NCI-H187 treated with DMSO at 0.1 percent for 48 hours (cell line): ENCODE measurements at places on chromosomes 3 and 15.
A peak's percentile ranks its signal among the peaks of the same experiment; 100 is the strongest.

GRCh38 chr3:122258757-122259371 is 66.2 kb upstream of the CSTA start:
- DNase-seq = peak; percentile 37

DNA sequence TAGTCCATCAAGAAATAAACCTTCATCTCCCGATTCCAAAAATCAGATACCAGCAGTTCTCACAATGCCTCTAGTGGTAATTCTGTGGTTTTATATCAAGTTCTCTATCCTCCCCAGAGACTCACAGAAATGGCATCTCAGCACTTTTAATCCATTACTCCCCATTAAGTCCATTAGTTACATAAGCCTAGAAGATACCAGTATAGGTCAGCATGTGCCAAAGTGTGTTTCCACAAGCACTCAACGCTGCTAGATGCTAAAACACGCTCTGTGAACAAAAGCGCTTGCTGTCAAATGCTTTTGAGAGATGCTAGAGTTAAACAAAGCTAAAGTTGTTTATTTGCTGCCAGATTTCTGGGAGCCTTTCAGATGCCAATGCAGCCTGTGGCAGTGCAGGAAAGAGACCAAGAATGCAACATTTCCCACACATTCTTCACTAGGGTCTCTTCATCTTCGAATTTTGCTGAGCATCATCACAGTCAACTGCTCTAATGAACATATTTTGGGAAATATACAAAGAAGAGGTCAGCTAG is 918.8 kb upstream of the CFAP20DC start:
- no peak for DNase-seq

- DNase-seq = no peak
Observed at GRCh38 chr15:99863550-99864198, 130.4 kb upstream of the LYSMD4 start.

DNA sequence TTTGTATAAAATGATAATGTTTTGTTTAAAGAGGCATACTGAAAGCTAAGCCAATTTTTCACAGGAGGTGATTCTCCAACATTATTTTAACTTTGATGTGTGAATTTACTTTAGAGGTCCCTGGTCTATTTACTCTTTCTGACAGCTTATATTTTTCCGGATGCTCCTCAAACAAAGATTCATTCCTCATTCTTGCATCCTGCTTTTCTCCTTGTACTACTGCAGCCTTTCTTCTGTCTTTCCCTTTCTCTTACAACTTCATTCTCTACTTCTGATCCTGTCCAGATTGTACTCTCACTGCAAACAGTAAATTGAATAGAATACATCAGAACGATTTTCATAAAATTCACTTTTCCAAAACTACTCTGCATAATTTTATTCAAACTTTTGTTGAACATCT is 5.1 kb downstream of the NPTN start:
- DNase-seq = no peak

DNA sequence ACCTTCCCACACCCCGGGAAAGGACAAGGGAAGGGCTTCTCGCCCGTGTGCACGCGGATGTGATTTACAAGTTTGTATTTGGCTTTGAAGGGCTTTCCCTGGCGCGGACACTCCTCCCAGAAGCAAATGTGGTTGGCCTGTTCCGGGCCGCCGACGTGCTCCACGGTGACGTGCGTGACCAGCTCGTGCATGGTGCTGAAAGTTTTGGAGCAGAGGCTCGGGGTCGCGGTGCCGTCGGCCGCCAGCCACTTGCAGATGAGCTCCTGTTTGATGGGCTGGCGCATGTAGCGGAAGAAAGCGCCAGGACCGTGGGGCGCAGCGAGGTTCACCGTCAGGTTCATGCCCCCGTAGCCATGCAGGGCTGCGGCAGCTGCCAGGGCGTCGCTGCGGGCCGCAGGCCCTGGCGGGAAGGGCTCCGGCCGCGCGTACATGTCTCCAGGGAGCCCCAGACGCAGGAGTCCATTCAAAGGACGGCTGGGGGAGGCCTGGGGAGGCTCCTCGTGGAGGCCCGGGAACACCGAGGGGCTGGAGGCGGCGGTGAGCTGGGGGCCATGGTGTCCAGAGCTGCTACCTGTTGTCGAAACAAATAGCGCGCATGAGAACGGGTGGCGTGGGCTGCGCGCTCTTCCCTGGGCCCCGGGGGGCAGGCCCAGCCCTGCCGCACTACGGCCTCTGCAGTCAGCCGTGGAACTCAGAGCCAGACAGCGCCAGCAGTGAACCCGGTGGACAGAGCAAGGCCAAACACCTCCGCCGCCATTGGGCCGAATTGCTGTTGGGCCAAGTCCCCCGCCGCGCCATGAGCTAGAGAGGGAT is 10.2 kb downstream of the ZIC4 start:
- DNase-seq = no peak

GRCh38 chr3:38247366-38248035 is 18.1 kb upstream of the SLC22A13 start:
- DNase-seq = no peak

DNA sequence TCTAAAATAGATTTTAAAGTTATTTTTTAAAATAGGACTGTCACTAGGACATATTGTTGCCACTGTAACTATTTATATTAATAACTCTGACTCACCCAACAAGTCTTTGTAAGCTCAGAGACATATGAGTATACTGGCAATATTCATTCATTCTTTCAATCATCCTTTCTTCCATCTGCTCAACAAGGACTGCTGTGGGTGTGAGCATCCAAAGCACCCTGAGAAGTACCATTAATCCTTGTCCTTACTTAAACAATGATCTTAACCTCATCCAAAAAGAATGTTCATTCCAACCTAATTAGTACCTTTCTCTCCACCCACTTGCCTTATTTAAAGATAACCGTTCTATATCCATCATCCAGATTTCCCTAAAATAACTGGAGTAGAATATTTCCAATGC is 94.2 kb upstream of the PPP2R3A start:
- no peak for DNase-seq

DNA sequence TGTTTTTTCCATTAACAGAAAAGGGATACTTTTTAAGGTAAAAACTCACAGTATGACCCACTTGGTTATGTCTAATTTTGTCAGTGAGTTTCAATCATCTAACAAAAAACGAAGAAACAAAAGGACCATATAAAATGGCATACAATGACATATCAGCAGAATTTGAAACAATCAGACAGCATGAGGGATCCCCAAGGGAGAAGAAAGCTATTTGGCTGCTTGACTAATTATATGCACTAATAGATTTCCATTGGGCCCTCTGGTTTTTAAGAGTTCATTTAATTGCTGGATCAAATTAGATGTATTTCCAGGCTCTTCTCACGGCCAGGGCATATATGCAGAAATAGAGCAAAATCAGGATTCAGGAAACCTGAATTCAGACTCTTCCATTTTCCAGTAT is 376.4 kb upstream of the GBE1 start:
- no peak for DNase-seq

GRCh38 chr3:33490641-33491241 is 50.5 kb upstream of the UBP1 start:
- DNase-seq = no peak

DNA sequence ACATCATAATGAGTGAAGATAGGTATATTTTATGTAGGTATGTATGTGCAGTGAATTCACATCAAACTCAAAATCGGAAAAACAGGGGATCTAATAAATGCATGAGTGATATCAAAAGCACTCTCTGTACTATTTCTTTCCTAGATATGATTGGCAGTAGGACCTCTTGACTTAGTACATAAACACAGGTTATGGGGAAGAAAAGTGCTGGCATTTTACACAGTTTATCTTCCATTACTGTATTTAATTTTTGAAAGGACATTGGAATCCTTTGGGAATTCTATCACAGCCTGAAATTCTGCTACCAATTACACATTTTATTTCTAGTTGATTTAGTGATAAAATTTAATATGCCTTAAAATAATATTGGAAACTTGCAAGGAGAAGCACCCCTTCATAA is 470.5 kb upstream of the ONECUT1 start:
- DNase-seq = no peak

- DNase-seq = no peak
Observed at GRCh38 chr3:120421926-120422325, 28.9 kb downstream of the FSTL1 start.

- no peak for DNase-seq
Observed at GRCh38 chr3:32373276-32373675, 18.4 kb upstream of the CMTM7 start.

- DNase-seq = no peak
Observed at GRCh38 chr3:74605437-74605836, 9.0 kb downstream of the CNTN3 start.

- DNase-seq = no peak
Observed at GRCh38 chr3:84136425-84136824, 822.4 kb upstream of the CADM2 start.

- DNase-seq = no peak
Observed at GRCh38 chr3:101036676-101037075, 43.5 kb upstream of the ABI3BP start.

GRCh38 chr3:37556789-37557301 is 304.8 kb upstream of the CTDSPL start:
- no peak for DNase-seq

GRCh38 chr3:52891164-52891563 is 6.2 kb downstream of the STIMATE start:
- no peak for DNase-seq

- no peak for DNase-seq
Observed at GRCh38 chr15:51093839-51094605, 684 bp downstream of the TNFAIP8L3 start.

DNA sequence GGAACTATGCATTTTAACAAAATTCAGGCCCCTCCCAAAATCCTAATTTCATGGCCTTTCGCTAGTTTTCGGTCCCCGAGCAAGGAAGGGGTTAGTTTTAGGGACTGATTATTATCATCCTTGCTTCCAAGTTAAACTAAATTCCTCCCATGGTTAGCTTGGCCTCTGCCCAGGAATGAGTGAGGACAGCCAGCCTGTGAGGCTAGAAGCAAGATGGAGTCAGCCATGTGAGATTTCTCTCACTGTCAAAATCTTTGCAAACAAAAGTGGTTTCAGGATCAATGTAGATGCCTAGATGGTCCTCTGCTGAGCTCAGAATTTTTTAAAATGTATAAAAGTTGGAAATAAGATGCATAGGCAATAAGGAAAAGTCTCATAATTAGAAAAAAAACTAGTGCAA is 208.9 kb downstream of the RSL24D1 start:
- no peak for DNase-seq

GRCh38 chr3:13185737-13186434 is 112.7 kb upstream of the IQSEC1 start:
- no peak for DNase-seq

DNA sequence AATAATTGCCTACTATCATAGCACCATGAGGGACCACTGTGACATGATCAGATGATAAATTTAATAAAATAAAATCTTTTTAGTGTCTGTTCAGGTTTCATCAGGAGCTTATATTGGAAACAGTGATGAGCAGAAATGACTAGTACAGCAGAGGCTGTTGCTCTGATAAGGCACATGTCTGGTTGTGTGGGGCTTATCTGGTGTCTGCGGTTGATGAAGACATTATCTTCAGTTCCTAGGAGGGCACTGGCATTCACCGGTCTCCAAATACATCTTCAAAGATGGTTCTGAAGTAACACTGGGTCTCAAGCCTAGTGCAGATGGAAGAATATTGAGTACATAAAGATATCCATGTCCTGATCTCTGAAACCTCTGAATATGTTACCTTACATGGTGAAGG is 125.3 kb downstream of the SUCNR1 start:
- DNase-seq = no peak

DNA sequence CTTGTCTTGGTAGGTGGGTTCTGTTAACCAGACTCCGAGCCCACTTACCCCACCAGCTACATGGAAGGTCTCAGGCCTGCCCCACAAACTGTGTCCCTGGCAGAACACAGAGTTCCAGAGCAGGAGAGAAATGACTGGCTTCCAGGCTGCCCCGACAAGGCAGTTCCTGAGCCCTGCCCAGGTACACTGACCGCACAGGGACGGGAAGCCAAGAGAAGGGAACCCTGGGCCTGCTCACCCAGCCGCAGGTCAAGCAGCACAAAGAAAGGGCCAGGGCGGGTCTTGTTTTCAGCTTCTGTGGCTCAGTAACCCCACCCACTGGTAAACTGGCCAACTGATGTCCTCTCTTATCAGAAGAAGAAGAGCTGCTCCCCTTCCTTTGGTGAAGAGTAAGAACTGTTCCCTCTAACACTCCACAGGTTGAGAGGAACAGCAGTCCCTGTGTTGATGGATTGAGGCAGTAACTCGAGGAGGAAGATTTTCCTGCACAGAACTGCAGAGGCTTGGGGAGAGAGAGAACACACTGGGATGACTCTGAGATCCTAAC is 68.4 kb downstream of the CRTC3 start:
- DNase-seq = no peak

GRCh38 chr3:61451841-61452240 is 109.5 kb upstream of the PTPRG start:
- no peak for DNase-seq

- DNase-seq = peak; percentile 92
Observed at GRCh38 chr15:96170979-96171739, 159.3 kb upstream of the NR2F2 start.

GRCh38 chr15:94700211-94700610 is 468.9 kb downstream of the MCTP2 start:
- no peak for DNase-seq

DNA sequence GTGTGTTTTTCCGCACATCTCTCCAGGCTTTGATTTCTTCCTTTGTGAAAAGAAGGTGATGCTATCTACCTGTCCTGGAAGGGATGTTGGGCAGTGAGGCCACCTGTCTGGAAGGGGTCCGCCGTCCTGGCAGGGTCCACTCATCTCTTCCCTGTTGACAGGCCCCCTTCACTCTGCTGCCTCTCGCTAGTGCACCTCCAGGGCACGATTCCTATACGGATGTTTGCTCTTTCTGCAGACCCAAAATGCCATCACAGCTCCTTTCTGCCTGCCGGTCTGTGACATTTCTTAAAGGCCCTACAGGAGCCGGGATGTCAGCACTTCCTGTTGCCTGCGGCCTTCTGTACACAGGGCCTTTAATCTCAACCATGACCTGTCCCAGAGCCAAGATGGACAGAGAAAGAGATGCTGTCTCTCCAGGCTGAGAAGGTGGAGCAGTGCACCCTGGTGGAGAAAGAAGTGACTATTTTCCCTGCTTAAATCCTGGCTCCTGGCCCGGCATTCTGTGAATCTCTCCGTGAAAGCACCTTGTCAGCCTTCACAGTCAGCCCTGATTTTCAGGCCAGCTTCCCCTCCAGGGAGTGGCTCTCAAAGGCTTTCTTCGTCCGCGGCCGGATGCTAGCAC is 7.4 kb downstream of the FAM3D start:
- DNase-seq = no peak

DNA sequence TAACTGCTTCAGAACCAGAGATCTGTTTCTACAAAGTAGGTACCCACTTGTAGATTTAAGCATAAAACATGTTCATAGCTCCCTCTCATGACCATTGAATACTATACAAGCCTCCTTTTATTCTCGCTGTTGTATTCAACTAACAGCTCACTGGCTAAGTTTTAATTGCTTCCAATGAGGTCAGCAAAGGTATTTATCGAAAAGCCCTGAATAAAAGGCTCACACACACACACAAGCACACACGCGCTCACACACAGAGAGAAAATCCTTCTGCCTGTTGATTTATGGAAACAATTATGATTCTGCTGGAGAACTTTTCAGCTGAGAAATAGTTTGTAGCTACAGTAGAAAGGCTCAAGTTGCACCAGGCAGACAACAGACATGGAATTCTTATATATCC is at the start of gene FGF7:
TSS of gene FGF7 (plus strand) at position 222 of the 400 bp plus-strand sequence. CDS start 1,056 bp downstream, outside the sequence.
- DNase-seq = no peak
